Neural crest cell (in vitro differentiated cells): ENCODE measurements at places on chromosomes 3 and 15. TPM values are rescaled to one million over a fixed set of nuclear protein-coding genes. Genes with fewer than 3 reads are reported as not detected.
A peak's percentile ranks its signal among the peaks of the same experiment; 100 is the strongest.

Gene GATA2
- total RNA-seq: 0.30 and 0.52 TPM in 2 replicates

Gene TTLL13
- 0.19 TPM in 1 of 2 replicates, not detected in the other for total RNA-seq

Gene TBC1D5
- 51.2 and 52.6 TPM in 2 replicates for total RNA-seq

Gene CHRD
- 3.2 and 4.0 TPM in 2 replicates for total RNA-seq

Gene SPESP1
- total RNA-seq: not detected in 2 replicates

Gene MST1R
- 1.4 and 2.6 TPM in 2 replicates for total RNA-seq

Gene NR1I2
- total RNA-seq: 0.26 TPM in 1 of 2 replicates, not detected in the other

Gene PLA2G4E
- total RNA-seq: not detected in 2 replicates

Gene FAM98B
- 38.0 and 54.6 TPM in 2 replicates for total RNA-seq

Gene BNC1
- total RNA-seq: 0.25 and 0.35 TPM in 2 replicates

Gene CMSS1
- total RNA-seq: 60.9 and 67.9 TPM in 2 replicates

Gene RTP1
- not detected in 2 replicates for total RNA-seq

Gene CORO2B
- 21.3 and 23.1 TPM in 2 replicates for total RNA-seq

Gene CHRNA7
- total RNA-seq: 6.8 and 9.5 TPM in 2 replicates

Gene EBLN2
- 7.0 and 7.8 TPM in 2 replicates for total RNA-seq

Gene ACKR2
- 0.20 and 0.56 TPM in 2 replicates for total RNA-seq

Gene TEX55
- total RNA-seq: not detected in 2 replicates

GRCh38 chr3:23743141-23743784 is 62.5 kb upstream of the UBE2E1 start:
- no peak for DNase-seq

DNA sequence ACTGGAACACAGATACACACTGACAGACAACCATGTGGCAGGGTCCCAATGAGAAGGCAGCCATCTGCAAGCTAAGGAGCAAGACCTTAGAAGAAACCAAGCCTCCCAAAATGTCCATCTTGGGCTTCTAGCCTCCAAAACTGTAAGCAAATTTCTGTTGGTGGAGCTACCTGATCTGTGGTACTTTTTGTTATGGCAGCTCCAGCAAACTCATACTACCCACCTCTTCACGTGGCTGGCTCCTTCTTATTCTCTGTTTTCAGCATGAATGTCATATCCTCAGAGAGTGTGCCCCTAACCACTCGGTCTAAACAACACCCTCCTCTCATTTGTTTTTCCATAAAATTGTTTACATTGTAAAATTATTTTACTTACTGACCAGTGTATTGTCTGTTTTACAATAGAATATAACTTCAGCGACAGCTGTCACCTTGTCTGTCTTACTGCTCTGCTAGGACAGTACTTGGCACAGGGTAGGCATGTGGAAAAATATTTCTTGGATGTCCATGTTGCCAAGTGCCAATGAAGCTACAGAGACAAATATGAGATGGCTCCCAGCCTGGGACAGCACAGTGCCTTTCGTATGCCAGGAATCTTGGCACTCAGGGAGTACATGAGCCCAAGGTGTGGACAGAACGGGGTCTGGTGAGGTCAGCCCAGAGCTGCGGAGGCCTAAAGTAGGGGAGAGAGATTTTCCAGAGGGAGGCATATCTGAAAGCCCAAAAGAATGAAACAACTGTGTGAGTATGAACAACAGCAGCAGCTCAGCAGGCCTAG is 17.4 kb upstream of the SLC25A36 start:
- no peak for DNase-seq

DNA sequence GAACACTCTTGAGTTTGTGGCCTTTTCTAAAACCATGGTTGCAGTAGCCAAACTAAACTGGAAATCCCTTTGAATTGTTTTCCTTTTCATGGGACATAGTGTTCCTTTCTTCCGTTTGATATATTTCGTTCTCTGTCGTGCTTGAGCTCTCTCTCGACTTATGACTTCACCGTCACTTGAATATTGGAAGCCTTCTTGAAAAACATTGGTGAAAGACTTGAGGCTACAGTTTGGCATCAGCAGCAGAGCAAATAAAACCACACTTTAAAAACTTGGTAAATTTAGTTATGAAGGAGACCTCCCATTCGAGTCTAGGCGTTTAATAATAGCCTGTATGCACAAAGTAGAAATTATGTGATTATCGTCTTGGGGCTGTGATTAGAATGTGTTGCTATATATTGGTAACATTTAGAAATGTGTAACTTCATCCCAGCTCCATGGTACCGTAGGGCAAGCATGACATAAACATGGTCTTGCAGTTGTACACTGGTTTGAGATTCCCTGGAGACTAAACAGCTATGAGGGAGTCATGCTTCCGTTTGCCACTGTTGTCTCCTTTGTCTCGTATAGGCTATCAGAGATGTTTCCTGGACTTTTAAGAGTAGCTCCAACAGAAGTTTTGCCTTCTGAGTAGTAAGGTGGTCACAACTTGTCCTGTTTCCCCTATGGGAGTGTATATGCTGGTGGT is 122.3 kb downstream of the PTPRG start:
- no peak for DNase-seq

DNA sequence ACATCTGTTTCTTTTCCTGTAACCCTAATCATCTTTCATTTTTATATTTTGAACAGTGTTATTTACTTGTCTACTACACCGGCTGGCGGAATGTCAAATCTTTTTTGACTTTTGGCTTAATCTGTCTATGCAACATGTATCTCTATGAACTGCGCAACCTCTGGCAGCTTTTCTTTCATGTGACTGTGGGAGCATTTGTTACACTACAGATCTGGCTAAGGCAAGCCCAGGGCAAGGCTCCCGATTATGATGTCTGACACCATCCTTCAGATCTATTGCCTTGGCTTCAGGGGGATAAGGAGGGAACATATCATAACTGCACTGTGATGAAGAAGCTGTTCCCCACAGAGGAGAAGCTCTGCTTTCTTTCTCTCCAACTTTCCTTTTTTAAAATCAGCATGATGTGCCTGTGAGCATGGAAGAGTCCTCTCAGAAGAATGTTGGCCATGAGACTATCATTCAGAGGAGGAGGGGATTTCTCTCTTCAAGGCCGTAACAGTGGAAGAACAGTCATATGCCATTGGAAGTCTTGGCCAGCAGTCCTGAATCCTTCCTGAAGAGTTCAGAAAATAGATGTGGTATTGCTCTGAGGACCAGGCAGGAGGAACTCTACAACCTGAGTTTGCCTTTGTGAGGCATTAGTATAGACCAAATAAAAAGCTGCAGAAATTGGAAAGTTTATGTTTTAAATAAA is 69.9 kb downstream of the SEC22A start:
- DNase-seq: no peak

GRCh38 chr15:77606142-77607034 is 26.3 kb downstream of the LINGO1 start:
- DNase-seq: no peak

DNA sequence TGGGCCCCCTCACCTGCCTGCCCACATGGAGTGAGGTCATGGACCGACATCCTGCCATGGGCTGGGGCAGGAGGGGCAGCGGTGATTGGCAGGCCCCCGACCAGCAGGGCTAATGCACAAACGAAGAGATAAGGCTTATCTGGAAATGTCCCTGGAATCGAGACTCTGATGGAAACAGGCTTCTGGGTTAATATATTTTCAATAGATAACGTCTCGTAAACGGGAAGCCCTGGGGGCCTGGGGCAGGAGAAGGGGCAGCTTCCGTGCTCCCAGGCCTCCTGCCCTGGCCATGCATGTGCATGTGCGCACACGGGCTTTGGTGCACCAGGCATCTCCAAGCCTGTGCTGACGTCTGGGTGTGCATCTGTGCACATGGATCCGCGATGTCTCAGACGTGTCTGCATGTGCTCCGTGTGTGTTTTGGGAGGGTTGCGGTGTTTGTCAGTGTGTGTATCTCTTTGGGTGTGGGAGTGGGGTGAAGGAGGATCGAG is 55.1 kb downstream of the DNAJB8 start:
- DNase-seq: no peak

DNA sequence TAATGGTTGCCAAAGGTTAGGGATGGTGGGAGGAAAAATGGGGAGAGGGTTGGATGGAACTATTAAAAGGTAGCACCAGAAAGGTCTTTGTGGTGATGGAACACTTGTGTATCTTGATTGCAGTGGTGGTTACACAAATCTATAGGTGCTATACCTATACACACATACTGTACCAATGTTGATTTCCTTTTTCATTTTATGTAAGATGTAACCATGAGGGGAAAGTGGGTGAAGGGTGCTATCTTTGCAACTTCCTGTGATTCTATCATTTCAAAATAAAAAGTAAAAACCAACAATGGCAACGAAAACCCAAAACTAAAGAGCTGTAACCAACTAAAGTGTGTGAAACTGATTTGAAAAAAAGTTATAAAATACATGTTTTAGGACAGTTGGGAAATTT is 761 bp upstream of the ZNF35 start:
- DNase-seq: no peak

GRCh38 chr3:8255725-8256124 is 245.9 kb upstream of the LMCD1 start:
- no peak for DNase-seq

- no peak for DNase-seq
Measured at GRCh38 chr15:101406526-101407195, 82.8 kb downstream of the PCSK6 start.

- no peak for DNase-seq
Measured at GRCh38 chr3:30354513-30354912, 251.9 kb upstream of the TGFBR2 start.

- no peak for DNase-seq
Measured at GRCh38 chr15:76588811-76589747, 252.5 kb downstream of the ISL2 start.

DNA sequence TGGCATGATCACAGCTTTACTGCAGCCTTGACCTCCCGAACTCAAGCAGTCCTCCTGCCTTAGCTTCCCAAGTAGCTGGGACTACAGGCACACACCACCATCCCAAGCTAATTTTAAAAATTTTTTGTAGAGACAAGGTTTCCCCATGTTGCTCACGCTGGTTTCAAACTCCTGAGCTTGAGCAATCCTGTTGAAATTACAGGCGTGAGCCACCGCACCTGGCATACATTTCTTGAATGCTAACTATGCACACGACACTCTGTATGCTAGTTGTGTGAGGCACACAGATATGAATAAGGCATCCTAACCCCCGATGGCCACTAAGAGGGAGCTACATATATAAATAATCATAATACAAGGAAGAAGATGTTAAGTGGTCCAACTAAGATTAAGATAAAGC is 64.9 kb downstream of the CDC25A start:
- DNase-seq: no peak

GRCh38 chr15:57821826-57822225 is 115.3 kb downstream of the POLR2M start:
- DNase-seq: no peak

DNA sequence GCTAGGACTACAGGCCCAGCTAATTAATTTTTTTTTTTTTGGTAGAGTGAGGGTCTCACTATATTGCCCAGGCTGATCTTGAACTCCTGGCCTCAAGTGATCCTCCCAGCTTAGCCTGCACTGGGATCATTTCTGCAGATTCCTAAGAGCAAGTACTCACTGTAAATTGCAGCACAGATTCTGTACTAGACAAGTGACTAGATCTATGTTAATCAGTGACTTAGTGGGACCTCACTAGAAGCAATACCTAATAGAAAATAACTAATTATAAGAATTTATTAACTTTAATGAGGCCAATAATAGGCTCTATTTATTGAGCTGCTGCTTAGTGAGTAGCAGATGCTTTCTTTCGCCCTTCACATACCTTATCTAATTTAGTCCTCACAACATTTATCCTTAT is 10.6 kb upstream of the UTS2B start:
- no peak for DNase-seq

DNA sequence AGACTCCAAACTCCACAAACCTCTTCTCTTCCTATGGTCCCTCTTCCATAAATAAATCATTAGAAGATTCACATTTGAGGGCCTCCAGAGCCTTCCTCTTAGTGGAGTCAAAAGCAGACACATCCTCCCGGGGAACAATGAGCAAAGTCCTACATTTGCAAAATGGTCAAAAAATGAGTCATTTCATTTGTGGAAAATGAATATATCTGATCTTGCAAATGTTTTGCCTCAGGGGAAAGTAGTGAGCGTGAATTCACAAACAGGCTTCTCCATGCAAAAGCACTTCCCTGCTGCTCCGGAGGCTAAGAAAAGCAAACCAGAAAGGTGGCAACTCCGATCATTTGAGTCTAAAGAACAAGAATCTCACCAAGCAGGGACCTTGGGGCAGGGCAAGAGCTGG is 86.7 kb upstream of the IQSEC1 start:
- no peak for DNase-seq

- no peak for DNase-seq
Measured at GRCh38 chr3:99199021-99199420, 297.5 kb upstream of the DCBLD2 start.

- DNase-seq: peak; percentile 46
Measured at GRCh38 chr15:23912191-23912590, 225.1 kb upstream of the NDN start.

DNA sequence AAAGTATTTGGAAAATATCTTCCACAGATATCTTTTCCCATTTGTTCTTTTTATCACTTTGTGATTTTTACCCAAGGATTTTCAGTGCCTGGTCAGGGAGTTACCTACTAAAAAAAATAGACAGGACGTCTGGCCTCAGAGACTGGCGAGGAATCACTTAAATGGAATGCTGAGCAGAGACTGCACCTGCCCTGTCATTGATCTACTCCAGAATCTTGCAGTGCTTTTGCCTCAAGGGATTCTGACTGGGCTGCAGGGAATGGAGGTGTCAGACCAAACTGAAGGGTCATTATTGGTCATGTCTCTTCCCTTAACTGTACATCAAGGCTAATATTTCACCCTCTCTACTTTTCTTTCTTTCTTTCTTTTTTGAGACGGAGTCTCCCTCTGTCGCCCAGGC is 12.1 kb upstream of the RYR3 start:
- DNase-seq: no peak

GRCh38 chr3:157311633-157312375 is 124.8 kb upstream of the PTX3 start:
- DNase-seq: no peak

GRCh38 chr3:149902498-149903139 is 68.1 kb downstream of the PFN2 start:
- no peak for DNase-seq

GRCh38 chr3:179949412-179949811 is 87.3 kb downstream of the PEX5L start:
- no peak for DNase-seq

- no peak for DNase-seq
Measured at GRCh38 chr3:21020681-21021080, 730.3 kb downstream of the ZNF385D start.

- no peak for DNase-seq
Measured at GRCh38 chr15:25797936-25798901, 64.9 kb downstream of the ATP10A start.

DNA sequence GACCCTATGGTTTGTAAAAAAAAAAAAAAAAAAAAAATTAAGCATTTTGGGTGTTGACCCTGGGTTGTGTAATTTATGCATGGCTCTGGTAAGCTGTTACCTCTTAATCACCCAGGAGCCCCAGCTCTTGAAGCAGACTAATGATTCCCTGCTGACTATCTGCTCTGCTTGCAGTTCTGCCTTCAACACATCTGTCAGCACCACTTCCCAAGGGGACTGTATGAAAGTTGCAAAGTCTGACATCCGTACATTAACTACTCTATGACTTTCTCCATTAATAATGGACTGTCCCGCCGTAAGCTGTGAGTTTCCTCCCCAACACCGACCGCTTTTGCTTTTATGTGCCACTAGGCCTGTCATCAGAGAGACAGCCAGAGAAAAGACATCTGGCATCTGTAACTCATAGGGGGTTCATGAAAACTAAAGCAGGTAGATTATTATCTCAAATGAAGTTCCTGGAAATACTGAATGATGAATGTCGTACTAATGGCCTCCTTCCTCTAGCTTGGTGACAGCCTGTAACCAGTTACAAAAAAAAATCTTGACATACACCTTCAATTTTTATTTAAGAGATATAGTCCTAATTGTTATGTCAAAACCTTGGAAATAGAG is 271.5 kb downstream of the IL5RA start:
- no peak for DNase-seq
